ENCODE measurements at places on chromosomes 5 and 9.

DNA sequence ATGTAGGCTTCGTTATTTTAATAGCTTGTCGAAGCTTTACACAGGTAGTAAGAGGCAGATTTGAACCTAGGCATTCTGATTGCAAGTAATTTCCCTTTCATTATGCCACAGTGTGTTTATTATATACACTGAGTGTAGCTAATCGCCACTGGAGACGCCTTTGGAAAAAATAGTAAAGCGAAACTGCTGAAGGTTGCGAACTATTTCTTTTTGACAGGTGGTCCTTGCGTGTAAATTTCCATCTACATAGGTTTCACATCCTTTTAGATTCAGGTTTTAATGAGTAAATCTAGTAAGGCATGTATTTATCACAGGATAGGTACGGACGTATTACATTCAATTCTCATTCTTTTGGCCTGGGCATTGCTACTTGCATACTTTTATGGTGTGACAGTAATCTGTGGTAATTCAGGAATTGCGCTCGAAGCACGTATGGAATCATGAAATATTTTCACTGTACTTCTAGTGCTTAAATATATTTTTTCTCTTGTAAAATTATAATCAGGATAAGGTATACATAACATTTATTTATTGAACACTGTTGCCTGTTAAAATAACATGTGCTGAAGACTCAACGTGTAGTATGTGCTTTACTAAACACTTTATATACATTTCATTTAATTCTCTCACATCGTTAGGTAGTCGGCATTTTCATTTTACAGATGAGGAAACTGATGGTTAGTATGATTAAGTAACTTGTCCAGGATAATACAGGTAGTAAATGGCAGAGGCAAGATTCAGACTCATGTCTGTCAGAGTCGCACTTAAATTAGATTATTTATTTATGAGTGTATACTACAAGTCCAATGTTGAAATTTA lies 1.8 kb downstream of the MARCHF6 start:
- no peak for DNase-seq

- DNase-seq: peak; percentile 63
These were observed 56.7 kb upstream of the PCA3 start for GRCh38 chr9:76707510-76707909.

DNA sequence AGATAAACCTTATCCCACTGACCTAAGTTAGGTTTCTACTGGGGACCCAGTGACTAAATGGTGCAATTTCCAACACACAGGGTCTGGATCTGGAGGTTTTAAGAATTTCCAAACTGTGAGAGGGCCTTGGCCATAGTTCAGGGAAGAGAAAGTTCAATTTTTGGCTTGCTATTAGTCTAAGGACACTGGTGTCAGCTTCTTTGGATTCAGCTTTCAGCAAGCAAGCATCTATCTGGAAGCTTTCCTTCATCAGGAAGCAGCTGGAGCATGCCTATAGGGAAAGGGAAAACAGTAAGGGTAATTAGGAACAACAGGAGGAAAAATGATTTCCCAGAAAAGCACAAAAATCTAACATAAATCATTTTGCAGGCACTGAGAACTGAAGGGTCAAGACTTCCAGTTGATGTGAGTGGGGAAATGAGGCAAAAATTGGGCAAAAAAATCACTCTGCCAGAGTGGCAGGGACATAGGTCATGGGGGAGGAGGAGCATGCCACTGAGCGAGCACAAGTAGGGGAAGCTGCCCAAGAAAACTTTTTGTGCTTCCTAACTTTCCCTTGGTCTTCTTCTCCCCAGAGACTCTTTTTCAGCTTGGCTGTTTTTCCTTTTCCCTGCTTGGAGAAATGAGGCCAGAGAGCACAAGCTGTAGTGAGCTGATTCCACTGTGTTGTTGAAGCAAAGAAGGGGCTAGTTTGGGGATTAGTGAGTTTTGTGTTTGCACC lies 299.6 kb downstream of the FGF10 start:
- DNase-seq: no peak

- no peak for DNase-seq
These were observed 183.5 kb downstream of the TRIM32 start for GRCh38 chr9:116870566-116870965.

DNA sequence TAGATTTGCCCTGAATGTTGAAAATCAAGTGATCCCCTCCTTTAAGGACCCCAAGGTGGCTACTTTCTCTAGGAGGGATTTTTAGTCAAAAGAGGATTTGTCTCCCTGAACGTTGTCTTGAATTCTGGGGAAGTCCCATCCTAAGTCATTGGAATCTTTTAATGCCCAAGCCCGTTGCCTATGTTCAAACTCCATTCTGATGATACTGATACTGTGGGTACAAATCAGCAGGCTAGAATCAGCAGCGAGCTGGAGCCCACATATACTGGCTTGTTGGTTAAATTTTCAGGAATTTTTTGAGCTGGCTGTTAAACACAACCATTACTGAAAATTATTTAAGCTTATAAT lies 22.4 kb upstream of the TNFSF15 start:
- DNase-seq: no peak

- DNase-seq: no peak
These were observed 1912.8 kb upstream of the NUDT12 start for GRCh38 chr5:105475401-105475800.

- DNase-seq: no peak
These were observed 60.9 kb downstream of the RXRA start for GRCh38 chr9:134386951-134387831.

GRCh38 chr5:7925961-7926695 lies 57.2 kb downstream of the MTRR start:
- DNase-seq: no peak

DNA sequence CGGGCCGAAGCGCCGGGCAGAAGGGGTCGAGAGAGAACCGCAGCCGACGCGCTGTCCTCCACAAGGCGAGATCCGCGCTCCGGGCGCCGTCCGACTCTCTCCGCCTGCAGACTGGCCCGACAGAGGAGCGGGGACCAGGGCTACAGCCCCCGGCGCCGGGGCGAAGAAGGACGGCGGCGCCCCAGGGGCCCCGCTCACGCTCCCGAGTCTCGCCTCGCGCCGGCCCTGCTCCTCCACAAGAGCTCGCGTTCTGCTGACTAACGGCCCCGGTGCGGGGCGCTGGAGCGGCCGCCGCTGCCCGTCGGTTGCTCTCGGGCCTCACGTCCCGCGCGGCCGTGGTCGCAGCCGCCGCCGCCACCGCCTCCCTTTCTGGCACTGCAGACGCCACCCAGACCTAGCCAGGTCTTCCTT lies 338 bp downstream of the ABHD17B start:
- no peak for DNase-seq

DNA sequence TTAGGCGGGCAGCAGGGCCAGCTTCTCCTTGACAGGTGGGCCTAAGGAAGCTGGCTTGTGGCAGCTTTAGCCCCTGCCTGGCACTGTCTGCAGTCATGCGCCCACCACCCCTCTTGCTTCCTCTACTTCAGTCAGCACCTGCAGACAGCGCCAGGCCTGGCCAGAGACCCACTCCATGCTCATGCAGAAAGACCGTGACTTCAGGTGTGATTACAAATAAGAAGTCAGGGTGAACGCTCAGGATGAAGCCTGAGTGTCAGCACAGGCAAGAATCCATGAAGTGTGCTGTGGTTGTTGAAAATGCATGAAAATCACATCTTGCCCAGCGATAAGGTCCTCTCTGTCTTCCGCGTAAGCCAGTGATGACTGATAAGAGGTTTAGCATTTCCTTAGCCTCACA lies 3.4 kb downstream of the CSF2 start:
- no peak for DNase-seq

Measured in GM13976 (cell line).